ENCODE measurements at places on chromosomes 1 and 21.
A peak's percentile ranks its signal among the peaks of the same experiment; 100 is the strongest.

- no peak for DNase-seq
Observed at GRCh38 chr1:226967665-226968064, 27.6 kb downstream of the COQ8A start.

DNA sequence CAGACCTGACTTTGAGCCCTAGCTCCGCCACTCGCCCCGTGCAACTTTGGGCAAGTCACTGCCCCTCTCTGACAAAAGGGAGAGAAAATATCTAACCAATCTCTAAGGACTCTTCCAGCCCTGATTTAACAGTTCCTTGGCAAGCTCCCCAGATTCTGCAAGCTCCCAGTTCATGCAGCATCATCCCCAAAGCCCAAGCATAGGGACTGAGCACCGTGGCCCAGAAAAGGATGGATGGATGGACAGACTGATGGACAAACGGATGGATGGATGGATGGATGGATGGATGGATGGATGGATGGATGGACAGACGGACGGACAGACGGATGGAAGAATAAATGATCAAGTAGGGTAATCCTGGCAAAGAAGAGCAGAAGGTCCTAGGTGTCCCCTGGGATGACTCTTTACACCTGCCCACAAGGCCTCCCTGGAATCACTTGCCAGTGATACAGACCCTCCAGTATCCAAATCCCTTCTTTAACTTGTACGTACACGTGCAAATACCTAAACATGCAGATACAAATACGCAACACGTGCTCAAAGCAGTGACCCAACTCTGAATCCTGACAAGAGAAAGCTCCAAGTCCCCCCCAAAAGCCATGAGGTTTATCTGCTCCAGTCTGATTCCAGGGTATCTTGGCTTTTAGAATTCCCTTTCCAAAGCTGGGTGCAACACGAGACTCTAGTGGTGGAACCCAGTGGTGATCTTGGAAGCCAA is 16.0 kb downstream of the IFFO2 start:
- no peak for DNase-seq

- DNase-seq: no peak
Observed at GRCh38 chr1:220457957-220458609, 69.9 kb upstream of the MARK1 start.

DNA sequence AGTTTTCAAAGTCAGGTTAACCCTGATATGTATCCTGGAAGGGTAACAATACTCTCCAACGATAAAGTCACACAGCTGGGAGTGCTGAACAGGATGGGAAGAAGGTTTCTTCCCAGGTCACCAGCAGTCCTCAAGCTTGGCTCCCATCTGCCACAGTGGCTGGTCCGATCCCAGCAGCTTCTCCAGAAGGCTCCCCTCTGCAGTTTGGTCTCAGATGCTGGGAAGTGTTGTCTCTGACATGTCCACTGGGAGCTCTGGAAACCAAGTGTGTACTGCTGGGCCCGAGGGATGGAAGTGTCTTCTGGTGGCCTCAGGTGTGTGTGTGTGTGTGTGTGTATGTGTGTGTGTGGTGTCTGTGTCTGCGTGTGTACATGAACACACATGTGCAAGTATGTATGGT is 16.4 kb upstream of the GNL2 start:
- DNase-seq: no peak

- DNase-seq: no peak
Observed at GRCh38 chr1:10060311-10061100, 27.7 kb downstream of the UBE4B start.

DNA sequence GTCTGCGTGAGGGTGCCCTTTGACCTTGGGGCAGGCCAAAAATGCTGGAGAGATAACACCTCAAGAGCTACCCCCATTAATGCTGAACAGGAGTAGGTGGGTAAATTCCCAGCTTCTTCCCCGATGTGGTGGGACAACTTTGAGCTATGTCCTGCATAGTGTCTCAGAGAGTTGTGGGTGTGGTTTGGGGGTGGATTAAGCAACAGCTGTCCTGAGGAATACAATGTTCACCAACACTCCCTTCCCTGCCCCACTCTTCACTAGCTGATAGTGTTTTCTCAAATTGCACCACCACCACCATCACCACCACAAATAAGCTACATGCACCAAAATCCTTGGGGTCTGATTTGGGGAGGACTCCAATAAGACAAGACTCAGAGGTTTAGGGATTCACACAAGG is 258.4 kb downstream of the HLX start:
- DNase-seq: no peak

DNA sequence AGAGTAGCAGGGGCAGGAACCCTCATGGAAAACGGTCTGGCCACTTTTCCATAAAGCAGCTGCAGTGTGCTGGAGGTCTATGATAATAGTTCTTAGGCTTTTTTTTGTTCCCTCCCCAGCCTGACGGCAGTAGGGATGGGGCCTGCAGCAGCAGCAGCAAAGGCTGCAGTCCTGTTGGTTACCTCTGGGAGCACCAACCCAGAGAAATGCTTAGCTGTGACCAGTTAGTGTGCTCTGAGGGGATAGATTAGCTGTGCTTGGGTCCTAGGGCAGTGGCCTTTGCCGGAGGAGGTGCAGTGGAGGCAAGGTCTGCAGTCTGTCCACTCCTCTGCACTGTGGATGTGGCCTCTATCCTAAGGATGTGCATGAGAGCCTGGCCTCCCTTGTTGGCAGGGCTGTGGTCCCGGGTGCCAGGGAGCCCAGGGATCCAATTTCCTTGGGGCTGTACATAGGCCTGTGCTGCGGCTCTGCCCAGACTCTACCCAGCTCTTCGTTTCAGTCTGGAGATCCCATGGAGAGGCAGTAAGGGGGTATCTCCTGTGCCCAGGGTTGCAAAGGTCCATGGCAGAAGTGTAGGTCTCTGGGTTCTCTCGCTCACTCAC is 322.7 kb downstream of the PTBP2 start:
- no peak for DNase-seq

- DNase-seq: no peak
Observed at GRCh38 chr1:232260861-232261260, 369.1 kb downstream of the SIPA1L2 start.

GRCh38 chr1:21818656-21819055 is 6.6 kb downstream of the LDLRAD2 start:
- peak; percentile 12 for DNase-seq

DNA sequence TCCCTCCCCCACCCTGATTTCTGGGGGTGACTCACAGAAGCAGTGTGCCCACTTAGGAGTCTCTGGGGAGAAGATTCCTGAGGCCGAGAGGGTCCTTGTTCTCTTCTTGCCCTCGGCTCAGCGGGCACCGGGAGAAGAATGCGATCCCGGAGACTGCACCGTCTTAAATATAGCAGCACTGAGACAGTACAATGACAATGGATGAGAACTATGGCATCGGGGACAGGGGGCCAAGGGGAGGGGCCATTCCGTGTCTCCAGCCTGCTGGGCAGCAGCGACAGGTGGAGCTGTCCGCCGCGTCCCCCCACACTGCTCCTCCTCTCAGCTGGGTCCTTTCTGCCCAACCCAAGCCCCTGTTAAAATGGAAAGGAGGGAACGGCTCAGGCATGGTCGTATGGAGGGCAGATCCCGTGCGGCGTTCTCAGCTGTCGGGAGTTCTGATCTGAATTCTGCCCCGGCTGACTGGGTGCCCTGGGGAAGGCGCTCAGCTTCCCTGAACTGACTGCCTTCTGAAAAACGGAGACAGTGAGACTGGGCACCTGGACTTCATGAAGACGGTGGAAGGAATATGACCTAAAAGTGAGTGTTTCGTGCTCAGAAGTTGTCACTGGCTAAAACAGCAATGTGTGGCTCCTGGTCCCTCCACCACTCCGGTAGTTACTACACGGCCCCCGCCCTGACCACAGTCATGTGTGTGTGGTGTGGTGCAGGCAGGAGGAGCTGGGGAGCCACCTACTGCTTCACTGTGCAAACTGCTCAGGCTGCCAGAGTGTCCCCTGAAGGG is at the start of gene MYOM3:
Gene MYOM3, minus strand, starts transcription at position 140 of the 784 bp plus-strand sequence. CDS start 3,499 bp downstream, outside the sequence.
- DNase-seq: peak; percentile 23

- DNase-seq: no peak
Observed at GRCh38 chr1:21801100-21801499, 11.0 kb upstream of the LDLRAD2 start.

- DNase-seq: no peak
Observed at GRCh38 chr1:117883616-117884015, 45.8 kb downstream of the GDAP2 start.

DNA sequence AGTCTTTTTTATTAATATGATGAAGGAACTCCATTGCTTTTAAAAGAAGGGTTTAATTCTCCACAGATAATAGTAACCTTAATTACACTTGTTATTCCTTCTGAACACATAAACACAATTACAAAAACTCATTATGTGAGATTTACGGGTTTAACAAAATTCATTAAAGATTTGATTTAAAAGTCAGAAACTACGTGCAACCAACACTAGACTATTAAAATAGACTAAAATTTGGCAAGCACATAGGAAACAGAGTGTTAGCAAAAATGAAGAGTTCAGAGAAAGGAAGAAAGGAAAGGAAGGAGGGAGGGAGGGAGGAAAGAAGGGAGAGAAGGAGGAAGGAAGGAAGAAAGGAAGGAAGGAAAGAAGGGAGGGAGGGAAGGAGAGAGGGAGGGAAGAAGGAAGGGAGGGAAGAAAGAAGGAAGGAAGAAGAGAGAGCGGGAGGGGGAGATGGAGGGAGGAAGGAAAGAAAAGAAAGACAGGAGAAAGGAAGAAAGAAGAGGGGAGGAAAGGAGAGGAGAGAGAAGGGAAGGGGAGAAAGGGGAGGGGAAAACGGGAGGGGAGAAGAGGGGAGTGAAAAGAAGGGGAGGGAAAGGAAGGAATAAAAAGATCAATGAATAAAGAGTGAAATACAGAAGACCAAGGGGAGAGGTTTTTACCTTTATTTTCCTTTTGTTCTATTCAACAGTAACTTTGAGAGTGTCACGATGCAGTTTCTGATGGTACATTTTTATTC is 123.4 kb upstream of the LYPLAL1 start:
- no peak for DNase-seq

- DNase-seq: no peak
Observed at GRCh38 chr1:205588636-205589035, 43.2 kb downstream of the ELK4 start.

DNA sequence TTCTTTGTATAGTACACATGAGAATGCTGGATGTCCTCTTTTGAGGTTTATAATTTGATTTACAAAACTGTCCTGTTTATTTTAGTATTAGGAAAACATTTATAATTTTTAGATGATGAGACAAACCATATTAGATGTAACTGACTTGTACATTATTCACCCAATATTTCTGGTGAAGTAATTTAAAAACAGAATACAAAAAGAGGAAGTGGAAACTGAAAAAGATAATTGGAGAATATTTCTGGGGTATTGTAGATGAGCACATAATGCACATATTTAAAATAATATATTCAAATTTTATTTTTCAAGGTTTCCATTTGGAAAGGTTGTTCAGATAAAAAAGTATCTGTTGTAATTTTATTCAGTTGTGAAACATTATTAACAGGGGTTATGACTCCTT is 40.7 kb downstream of the XPR1 start:
- no peak for DNase-seq

- no peak for DNase-seq
Observed at GRCh38 chr1:45423906-45424678, 66.9 kb downstream of the TESK2 start.

GRCh38 chr1:172540635-172541034 is 7.7 kb downstream of the SUCO start:
- DNase-seq: no peak

DNA sequence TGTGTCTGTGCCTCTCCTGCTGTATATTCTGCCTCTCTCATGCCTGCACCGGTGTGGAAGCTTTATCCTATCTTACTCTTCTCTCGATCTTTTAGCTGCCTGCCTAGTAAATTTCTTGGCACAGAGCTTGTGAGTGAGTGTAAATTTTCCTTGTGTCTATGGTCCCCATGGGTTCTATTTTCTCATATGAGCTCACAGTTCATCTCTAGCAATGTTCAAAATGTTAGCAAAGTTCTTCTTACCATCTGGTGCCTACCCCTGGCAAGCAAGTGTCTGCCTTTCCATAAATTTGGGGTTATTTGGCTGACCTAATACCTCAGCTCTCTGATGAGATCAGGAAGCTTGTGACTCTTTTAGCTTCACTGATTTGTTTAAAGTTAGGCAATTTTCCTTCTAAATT is 572.1 kb upstream of the BRINP3 start:
- DNase-seq: no peak

- no peak for DNase-seq
Observed at GRCh38 chr1:226563666-226564065, 15.1 kb downstream of the STUM start.

GRCh38 chr1:89622895-89623294 is 10.0 kb upstream of the LRRC8C start:
- DNase-seq: no peak

DNA sequence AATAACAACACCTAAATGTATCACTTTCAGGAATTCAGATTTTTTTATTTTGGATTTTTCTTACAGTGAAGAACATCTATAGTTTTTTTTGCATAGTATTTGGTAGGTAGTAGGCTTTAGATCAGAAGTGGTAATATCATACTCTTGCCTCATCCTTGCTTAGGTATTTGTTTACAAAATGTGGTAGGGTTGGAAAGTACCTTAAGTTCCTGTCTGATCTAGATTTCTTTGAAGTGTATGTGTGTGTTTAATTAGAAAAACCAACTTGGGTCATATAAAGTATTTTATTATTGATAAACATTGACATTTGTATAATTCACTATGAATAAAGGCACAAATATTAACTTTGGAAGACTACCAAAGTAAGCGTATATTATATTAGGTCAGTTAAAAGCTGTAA is 85.3 kb upstream of the GPR88 start:
- no peak for DNase-seq

GRCh38 chr1:24349891-24350290 is 30.7 kb downstream of the GRHL3 start:
- no peak for DNase-seq

Data from activated T-cell treated with anti-CD3 and anti-CD28 coated beads for 1 hour (primary cell).